ENCODE measurements at places on chromosomes 12 and 14.

DNA sequence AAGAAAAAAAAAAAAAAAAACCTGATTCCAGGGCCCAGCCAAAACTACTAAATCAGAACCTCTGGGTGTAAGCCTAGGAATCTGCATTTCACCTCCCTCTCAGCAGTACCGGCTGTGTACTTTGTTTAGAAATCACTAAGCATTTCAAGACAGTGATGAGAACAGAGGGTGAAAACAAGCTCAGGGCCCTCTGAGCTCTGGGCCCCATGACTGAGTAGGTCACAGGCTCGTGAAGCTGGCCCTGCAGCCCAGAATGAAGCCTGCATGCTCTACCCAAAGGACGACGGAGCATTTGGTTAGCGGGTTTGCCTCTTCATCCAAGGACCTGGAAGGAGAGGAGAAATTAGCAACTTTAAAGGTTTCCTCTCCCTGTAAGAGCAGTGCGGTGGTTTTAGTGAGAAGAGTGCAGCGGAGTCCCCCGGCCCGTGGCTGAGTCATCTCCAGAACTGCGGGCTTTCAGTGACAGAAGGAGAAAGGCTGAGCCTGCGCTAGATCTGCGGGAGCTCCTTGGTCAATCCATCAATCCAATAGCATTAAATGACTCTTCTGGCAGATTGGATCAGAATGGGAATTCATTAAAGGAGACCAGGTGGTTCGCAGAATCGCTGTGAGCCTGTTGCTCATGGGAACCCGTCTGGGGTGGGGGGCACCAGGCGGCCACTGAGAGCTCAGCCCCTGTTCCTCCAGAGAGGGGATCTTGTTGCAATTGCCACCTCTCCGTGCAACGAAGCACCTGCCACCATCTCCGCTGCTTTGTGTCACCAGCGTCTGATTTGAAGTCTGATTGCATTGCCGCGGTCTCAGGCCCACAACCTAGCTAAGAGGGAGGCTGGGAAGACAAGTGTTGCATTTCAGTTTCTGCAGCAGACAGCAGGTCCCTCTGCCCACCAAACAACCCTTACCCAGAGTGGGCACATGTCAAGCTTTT, 7.3 kb downstream of the IL31 start:
- DNase-seq, result no peak

DNA sequence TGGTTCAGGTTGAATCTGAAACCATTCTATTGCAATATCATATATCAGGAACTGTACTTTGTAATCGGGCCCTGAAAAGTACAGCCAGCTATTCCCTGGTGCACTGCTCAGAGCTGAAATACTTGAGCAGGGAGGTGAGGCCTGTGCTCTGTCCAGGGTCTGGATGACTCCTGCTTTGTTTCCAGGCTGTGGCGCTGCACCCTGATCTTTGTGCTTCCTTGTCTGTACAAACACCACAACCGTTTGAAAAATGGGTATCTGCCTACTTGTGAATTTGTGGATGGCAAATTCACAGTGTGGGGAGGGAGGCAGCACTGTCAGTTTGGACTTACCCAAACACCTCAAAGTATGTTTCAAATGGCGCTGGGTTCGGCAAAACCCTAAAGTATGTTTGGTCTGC, 155.4 kb upstream of the FAR2 start:
- no peak for DNase-seq

DNA sequence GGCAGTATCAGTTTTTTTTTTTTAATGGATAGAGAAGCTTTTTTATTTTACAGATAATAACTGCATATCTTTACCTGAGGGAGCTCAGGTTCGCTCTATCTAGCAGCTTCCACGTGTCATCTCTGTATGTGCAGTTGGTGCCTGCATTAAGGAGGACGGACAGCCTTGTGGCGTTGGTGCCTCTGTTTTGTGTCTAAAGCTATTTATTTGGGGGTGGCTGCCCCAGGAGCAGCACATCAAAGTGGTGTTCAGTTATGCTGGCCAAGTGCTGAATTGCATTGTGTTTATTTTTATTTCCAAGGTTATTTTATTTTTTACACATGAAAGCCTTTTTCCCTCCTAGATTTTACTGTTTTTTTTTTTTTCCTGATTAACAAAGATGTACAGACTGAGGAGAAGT, 59.7 kb downstream of the RASSF3 start:
- no peak for DNase-seq

DNA sequence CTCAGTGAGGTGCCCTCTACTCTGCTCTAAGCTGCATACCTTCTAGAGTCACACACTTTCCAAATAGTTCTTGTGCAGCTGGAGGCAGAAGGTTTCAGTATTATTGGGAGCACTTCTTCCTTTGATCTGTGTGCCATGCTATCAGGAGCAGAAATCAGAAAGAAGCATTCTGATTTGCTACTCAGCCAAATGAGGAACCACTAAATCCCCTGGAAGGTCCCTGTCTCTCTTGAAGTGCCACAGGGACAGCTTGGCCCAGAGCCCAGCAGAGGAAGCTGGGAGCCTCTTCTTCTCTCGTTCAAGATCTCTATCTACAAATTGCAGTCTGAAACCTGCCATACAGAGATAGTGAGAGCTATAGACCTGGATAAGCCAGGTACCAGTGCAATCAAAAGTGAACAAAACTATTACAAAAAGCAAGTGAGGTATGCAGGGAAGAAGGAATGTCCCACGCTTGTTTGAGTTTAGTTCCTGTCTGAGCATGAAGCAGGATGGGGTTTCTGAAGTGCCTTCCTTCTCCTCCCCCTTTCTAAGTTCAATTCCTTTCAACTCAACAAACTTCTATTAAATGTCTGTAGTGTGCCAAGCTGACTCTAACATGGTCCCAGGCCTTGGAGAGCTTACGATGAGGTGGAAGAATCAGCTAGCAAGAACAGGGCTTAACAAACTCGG, 100.9 kb upstream of the PARP11 start:
- DNase-seq, result peak; percentile 29

GRCh38 chr14:91519239-91520036, 9.3 kb upstream of the PPP4R3A start:
- DNase-seq, result no peak

DNA sequence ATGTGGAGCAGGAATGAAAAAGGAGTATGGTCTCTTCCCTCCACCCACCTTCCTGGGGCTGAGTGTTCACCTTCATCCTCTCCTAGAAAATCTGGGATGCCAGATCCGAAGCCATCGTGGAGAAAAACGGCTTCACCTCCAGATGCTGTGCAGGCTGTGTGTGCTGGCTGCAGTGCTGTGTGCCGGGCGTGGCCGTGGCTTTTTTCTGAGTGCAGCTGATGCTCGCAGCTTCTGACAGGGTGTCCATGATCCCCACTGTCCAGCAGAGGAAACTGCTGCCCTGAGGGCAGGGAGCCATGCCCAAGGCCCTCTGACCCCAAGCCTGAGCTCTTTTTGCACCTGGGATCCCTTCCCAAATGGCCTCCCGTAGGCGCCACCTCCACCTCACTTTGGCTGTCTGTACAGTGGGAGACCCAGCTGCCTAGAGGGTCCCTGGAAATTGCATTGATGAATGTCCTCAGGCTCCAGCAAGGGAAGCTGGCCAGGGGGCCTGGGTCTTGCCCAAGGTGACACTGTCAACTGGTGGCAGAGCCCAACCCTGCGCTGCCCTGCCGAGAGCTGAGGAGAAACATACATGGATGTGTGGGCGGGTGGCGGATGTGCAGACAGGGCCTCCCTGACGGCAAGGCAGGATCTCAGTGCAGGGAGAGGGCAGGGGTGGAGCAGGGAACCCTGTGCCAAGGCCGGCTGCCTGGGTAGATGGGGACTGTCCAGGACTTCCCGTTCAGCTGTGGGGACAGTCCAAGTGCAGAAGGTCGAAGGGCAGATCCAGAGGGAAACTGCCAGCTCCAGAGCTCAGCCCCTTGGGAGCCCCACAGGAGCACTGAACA, 53.3 kb downstream of the BEGAIN start:
- peak; percentile 16 for DNase-seq
